ENCODE measurements at places on chromosomes 16 and 17.

DNA sequence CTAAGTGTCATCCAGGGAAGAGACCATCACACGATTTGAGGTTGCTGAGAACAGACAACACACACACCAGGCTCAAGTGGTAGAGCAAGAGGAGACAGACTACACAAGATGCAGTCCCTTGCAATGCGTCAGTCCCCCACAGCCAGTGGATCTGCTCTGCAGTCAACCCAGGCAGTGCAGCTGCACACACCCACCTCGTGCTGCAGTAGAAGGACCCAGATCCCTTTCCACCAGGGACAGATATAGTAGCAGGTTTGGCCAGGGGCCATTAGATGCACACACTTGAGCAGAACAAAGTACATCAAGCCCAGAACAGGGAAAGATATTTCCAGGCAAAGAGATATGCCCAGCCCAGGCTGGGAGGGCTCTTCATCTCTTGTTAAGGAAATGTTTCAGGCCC, 112.9 kb downstream of the GRIN2A start:
- DNase-seq, result no peak

GRCh38 chr16:28554634-28555423, 1.1 kb downstream of the SGF29 start:
- DNase-seq, result no peak

- DNase-seq, result no peak
Measured at GRCh38 chr16:77680496-77680895, 41.8 kb upstream of the NUDT7 start.

DNA sequence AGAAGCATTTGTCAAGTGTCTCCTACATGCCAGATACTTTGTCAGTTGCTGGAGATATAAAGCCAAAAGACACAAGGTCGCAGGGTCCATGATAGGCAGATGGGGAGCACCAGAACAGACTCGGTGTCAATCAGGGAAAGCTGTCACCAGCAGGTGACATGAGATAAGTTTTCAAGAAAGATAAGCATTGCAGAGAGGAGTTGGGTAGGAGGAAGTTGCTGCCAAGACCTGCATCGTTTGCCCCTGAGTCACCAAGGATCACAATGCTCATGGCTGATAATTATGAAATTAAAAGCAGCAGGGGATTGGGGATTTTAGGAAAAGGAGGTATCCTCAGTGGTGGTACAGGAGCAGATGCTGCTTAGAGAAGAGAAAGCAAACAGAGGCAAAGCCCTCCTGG, 551.1 kb upstream of the CDH11 start:
- DNase-seq, result no peak

DNA sequence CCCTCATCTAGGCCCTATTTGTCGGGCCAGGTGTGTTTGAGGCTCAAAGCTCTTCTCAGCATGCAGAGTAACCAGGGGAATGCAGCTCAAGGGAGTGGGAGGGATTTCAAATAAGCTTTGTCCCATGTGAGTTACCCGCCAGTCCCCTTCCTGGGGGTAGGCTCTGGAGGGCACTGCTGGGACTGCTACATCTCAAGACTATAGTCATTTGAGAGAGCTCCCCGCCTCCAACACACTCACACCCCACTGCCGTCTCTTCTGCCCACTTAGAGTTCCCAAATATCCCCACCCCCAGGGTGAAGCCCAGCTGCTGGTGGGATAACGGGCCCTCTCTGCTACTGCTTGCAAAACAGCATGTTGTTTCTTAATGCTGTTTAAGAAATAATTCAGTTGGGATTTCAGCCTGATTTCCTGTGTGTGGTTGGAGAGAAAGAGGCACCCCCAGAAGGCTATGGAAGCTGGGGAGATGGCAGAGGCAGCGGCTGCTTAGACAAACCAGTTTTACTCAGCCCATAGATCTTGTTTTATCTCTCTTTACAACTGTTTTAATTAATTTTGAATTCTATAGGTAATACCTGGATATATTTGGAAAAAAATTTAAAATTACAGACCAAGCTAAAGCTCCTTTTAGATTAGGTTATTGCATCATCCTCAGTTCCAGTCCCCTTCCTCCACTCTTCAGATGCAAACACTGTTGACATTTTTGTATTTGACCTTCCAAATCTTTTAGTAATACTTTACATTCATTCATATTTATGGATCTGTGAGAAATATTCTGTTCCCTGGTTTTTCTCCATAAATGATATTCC, 4.1 kb upstream of the MPO start:
- no peak for DNase-seq

DNA sequence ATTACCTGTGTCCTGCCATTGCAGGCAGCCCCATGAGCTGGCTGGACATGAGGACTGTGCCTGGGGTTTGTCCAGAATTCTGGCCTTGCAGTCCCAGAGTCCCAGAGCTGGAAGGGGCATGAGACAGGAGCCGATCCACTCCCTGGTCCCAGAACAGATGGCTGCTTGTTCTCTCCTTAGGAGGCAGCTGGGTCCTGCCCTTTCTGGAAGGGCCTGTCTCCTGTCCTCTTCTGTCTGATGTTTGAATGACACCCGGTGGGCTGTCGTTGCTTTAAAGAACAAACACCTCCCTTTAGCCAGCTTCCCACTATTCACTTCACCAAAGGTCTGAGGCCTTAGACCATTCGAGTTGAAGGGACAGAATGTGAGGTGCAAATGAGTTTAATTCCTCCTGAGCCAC, 63.8 kb downstream of the RAP1GAP2 start:
- DNase-seq, result no peak

- DNase-seq, result no peak
Measured at GRCh38 chr16:21950782-21951521, 2.2 kb upstream of the UQCRC2 start.

Measured in memory B cell (primary cell).